SW480 (cell line): ENCODE measurements at places on chromosomes 6 and 20.

GRCh38 chr6:53154794-53155193, 6.2 kb upstream of the GCM1 start:
- no peak for DNase-seq

- DNase-seq: peak; percentile 17
Observed at GRCh38 chr6:113719064-113719463, 138.1 kb upstream of the MARCKS start.

DNA sequence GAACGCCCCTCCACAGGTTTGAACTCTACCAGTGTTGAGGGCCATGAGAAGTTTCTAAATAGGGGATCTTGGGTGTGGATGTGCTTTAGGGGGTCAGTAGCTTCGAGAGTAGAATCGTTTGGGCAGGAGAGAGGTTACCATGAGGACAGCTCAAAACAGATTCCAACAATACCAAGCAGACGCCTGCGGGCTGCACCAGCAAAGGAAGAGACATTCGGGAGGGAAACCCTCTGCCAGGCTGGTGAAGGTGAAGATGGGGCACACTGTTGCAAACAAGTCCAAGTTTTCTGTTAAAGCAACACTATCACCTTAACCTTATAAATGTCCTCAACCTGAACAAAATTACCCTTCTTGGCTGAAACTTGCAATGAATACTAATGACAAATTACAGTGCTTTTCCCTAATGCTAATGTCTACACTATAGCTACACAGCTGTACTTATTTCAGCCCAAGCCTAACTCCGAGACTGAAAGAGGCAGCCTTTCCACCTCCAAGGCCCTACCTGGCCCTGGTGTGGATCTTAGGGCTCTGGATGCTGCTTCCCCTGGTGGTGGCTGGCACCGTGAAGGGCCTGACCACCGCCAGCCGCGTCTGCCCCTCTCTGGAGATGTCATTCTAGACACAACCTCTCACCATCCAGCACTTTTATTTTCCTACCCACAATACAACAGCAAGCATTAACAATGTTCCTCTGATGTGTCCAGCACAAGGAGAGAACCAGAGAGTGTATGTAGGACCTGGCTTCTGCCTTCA, 80.1 kb downstream of the DLL1 start:
- no peak for DNase-seq

DNA sequence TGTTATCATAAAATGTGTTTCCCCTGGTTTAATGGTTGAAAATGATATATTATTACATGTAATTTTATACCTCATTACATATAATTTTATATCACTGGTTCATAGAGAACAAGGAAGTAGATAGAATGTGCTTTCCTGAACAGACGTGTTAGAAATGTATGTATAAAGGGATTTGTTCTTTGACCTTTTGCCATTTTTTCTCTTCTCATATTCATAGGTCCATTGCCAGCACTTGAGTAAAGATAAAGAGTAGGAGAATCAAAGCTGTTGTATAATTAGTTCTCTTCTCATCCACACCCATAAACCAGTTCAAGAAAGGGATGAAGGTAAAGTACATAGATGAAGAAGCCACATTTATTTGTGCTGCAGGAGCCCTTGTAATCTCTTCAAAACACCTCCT, 46.7 kb downstream of the RNF217 start:
- no peak for DNase-seq

DNA sequence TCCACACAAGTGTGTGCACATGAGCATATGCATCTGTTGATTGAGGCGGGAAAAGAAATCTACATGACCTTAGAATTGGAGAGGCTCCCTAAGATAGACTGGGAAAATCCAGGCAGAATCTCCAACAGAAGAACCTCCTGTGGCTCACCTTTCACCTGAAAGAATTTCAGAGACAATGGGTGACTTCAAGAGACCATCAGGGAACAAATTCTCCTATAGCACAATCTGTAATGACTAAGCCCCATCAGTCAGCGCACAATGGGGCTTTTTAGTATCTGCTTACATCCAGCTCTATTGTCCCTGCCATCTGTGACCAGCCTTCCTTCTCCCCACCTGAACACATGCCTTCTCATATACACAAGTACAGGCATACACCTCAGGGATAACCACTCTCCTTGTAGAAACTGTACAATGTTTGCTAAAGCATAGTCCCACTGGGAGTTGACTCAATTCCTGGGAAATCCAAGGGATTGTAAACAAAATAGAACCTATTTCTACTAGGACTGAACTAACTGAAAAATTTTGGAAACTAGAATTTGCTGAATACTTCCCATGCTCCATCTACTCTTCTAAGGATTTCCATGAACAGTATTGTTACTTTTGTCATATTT, 150.8 kb upstream of the STXBP5 start:
- no peak for DNase-seq

DNA sequence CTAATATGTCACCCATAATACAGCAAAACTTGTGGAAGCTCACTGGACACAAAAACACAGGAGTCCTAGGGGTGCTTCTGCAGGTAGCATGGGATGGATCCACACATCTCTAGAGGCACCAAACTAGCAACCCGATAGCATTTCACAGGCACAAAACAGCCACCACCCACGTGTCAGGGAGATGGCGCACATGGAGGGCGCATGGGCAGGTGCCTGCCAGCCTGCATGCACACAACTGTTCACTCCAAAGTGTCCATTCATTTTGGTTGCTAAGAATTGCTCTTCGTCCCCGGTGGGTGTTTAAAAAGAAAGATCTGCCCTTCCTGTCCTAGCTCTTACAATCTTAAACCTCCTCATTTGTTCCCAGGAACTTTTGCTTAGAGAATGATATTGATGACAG, 171.3 kb downstream of the SYNDIG1 start:
- no peak for DNase-seq

GRCh38 chr20:50663095-50663821, 28.1 kb downstream of the RIPOR3 start:
- peak; percentile 91 for DNase-seq

DNA sequence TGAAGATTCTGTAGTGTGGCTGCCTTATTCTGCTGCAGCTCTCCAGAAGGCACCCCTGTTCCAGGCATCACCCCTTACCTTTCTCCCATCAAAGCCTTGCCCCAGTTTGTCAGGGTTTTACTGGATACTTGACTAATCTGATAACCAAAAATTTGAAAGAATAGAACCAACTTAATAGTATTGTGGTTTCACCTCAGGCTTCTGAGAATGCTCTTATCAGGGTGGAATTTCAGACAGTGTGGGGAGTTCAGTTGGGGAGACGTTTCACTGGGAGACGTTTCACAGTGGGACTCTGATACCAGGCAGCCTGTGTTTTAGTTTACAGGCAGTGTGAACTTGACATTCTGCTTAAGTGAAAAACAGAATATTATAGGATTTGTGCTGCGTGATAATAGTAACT, 50.5 kb downstream of the SCAND1 start:
- DNase-seq: no peak

DNA sequence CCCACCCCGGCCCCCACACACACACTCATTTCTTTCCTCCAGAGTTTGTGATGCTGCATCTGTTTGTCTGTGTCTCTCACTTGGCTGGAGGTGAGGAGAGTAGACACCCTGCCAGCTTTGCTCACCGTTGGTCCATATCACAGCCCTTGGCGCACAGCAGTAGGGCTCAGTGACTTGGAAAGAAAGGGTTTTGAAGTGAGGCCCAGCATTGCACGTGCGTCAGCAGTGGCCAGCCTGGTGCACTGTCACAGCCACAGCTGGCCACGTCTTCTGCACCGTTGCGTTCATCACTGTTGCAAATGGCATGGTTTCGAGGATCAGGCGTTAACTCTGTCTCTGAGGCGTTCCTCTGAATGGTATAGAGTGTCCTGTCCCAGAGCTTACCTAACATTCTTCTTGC, 3.7 kb downstream of the WFDC5 start:
- no peak for DNase-seq

DNA sequence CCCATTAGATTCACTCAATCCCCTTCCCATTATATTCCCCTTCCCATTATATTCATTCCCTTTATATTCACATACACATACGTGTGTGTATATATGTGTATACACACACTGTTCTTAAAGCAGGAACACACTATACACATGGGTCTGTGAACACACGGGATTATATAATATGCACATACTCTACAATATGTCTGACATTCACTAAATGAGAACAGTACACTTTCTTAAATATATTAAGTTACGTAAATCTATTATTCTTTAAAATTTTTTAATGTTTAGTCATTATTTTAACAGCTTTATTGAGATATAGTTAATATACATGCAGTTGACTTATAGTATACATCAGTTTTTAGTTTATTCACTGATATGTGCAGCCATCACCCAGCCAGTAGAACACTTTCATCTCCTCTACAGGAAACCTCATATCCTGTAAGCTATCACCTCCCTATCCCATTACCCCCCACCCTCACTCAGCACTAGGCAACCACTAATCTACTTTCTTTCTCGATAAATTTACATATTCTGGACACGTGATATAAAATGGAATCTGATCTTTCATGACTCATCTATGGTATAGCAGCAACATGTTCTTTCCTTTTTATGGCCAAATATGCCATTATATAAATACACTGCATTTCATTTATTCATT, 13.9 kb upstream of the SUMO4 start:
- DNase-seq: no peak

GRCh38 chr20:1824181-1824580, 71.0 kb upstream of the SIRPA start:
- no peak for DNase-seq

GRCh38 chr20:32858189-32858588, 534 bp upstream of the EFCAB8 start:
- DNase-seq: no peak

DNA sequence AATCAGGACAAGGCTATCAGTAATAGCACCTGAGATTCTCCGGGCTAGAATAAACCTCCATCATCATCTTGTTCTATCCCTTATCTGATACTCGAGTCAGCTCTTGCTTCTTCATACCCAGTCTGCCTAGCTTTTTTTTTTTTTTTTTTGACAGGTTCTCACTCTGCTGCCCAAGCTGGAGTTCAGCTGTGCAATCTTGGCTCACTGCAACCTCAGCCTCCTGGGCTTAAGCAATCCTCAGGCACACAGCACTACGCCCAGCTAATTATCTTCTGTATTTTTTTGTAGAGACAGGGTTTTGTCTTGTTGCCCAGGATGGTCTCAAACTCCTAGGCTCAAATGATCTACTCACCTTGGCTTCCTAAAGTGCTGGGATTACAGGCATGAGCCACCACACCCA, 19.5 kb downstream of the SRSF6 start:
- no peak for DNase-seq

GRCh38 chr6:50120300-50120699, 70.6 kb upstream of the DEFB112 start:
- no peak for DNase-seq

DNA sequence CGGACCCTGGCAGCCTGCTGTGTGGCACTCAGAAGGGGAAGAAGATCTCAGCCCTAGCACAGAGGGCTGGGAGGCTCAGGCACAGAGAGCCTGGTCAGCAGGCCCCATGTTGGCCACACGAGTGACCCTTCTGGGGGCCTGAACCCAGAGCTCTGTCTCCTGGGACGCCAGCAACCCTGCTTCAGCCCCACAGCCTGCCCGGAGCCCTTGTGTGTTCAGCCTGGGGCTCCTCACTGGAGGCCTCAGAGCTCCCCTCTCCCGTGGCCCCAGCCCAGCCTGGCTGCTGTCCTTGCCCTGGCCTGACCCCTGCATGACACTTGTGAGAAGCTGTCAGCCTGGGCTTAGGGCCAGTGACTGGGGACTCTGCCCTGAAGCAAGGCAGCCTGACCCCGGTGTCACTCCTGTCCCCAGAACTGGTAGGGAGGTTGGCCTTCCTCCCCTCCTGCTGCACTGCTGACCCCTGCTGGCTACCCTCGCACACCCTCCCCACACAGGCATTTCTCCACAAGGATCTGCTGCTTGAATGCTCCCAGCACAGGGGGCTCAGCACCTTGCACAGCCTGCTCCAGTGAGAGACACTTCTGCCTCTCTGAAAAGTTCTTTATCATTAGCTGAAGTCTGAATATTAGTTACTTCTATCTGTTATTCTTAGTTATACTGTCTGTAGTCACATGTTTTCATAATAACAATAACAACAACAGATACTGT, 15.4 kb upstream of the IP6K3 start:
- peak; percentile 16 for DNase-seq

DNA sequence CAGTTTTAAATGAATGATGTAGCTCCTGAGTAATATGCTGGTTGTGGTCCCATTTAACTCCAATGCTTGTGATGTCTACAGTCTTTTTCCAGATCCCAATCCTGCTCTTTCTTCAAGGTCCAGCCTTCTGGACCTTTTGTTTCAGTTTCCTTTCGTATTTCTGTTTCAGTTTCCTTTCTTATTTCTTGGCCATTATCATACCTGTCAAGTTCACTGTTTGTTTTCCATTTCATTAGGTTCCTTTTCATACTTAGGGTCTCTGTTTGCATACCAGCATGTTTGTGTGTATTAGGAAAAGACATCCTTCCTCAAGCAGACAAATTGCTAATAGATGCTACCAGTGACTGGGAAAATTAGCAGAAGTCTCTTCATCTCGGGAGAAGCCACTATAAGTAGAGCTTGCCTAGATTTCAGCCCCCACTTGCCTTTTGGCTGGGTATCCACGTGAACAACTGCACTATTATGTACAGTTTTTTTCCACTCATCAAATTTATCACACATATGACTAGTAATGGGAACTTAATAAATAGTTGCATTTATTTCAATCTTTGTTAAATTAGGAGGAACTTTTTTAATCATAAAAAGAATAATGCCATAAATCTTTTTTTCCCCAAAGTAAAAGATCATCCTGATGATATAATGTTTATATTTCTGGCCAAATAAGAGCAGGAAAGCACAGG, 583.4 kb downstream of the BCKDHB start:
- no peak for DNase-seq

DNA sequence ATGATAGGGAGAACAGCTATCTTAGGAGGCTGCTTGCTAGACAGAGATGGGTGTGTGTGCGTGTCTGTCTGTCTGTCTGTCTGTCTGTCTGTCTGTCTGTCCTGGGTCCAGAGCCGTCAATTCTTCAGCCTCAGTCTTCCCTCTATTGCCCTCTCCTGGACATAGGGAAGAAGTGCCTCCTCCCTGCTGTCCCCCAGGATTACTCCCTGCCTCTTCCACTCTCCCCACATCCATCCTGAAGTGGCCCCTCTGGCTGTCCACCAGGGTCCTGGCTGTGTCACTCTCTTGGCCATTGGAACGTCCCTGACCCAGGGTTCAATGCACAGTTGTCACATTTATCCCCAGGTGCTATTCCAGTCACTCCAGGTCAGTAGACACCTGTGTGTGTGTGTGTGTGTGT, 10.2 kb downstream of the TREML2 start:
- DNase-seq: no peak

DNA sequence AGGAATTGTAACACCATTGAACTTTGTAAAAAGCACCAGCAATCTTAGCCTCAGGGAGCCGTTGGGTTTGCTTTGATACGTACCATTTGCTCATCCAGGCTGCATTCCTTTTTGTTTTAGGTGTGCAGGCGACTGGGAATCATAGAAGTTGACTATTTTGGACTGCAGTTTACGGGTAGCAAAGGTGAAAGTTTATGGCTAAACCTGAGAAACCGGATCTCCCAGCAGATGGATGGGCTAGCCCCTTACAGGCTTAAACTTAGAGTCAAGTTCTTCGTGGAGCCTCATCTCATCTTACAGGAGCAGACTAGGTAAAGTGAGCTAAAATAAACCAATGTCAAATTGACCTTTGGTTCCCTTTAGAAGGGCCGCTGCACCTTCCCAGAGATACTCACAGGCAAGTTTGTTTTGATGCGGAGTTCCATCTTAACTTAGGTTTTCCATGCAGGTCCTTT, 1.6 kb downstream of the MYLIP start:
- peak; percentile 9 for DNase-seq
